Cortex of kidney (tissue), 1 donor: ENCODE measurements at places on chromosomes 13 and 19.

DNA sequence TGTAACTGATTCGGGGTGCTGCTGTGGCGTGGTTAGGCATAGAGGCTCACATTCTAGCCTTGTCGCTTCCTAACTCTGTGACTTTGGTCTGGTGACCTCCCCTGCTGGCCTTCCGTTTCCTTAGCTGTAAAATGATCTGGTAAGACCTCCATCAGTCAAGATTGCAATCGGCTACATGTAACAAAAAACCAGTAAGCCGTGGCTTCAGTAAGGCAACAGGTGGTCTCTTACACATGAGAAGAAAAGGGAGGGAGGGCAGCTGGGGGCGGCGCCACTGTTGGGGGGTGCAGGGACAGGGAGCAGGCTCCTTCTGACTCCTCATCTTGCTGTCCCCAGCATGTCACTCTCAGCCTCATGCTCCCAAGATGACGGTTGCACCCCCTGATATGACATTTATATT, 148.0 kb downstream of the SIPA1L3 start:
- no peak for DNase-seq

- DNase-seq = no peak
Measured at GRCh38 chr13:46184277-46184699, 2.3 kb upstream of the LCP1 start.

GRCh38 chr13:109233293-109233692, 553.1 kb downstream of the IRS2 start:
- no peak for DNase-seq

DNA sequence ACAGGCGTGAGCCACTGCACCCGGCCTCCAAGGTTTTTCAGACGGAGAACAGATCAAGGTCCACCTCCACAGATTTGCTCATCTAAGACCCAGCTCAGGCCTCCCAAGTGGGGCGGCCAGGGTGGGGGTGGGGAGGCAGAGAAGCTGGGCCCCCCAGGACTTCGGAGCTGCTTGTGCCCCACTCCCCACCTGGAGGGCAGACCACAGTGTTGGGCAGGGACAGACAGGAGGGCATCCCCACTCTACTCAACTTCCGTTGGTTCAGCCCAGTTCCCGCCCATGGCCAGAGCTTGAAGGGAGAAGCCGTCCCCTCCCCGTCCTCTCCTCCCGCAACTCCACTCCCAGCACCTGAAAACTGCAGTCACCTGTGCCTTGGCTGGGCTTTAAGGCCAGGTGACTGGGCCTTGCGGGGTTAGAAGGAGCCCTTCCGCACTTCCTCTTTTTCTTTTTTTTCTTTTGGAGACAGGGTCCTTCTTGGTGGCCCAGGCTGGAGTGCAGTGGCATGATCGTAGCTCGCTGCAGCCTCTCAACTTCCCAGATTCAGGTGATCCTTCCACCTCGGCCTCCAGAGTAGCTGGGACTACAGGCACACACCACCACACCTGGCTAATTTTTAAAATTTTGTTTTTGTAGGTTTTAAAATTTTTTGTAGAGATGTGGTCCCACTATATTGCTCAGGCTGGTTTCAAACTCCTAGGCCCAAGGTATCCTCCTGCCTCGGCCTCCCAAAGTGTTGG, 734 bp upstream of the LRRC8E start:
- no peak for DNase-seq

DNA sequence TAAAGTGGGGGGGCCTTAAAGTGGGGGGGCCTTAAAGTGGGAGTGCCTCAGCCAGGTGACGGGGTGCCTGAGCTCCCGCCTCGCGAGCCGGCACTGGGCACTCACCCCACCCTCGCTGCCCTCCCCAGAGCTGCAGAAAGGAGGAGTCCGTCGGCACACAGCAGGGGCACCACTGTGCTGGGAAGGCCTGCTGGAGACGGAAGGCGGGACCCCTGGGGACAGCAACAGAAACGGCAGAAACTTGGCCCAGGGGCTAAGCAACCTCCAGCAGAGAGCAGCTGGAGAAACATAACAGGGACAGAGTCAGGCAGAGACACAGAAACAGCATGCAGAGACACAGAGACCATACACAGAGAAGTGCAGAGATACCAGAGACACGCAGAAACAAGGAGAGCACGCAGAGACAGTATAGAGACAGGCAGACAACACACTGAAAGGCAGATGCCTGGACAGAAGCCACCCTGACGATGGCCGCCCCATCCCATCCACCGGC, 7.9 kb downstream of the CFD start:
- no peak for DNase-seq

- no peak for DNase-seq
Measured at GRCh38 chr13:23579896-23580683, 9.9 kb downstream of the TNFRSF19 start.
